ENCODE measurements at places on chromosomes 3 and 15.

GRCh38 chr3:4722103-4722502 lies 229.0 kb downstream of the ITPR1 start:
- no peak for DNase-seq

- peak; percentile 69 for DNase-seq
Observed at GRCh38 chr15:74956648-74957475, at the start of gene RPP25. Gene RPP25, minus strand, starts transcription at chr15:74956772. Its CDS starts 189 bp downstream, at chr15:74956583.

- DNase-seq: no peak
Observed at GRCh38 chr3:264394-265156, 68.0 kb downstream of the CHL1 start.

GRCh38 chr15:69491038-69491505 lies 38.5 kb downstream of the RPLP1 start:
- DNase-seq: no peak

DNA sequence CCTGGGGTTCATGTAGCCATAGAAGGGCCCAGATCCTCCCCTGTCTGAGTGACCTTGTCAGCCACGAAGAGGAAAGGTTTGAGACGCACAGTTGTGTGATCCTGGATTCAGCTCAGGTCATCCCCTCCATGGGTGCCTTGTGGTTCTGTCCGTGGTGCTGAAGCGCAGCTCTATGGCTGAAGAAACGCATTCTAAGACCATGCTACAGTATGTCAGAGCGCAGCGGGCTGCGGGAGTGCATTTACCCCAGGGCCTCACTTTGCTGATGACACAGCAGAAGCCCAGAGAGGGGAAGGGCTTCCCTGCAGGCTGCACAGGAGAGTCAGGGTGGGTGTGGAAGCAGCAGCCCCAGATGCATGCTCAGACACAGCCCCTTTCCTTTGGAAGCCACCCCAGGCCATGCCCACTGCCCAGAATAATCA lies 68.8 kb upstream of the IQSEC1 start:
- no peak for DNase-seq

- no peak for DNase-seq
Observed at GRCh38 chr3:112546216-112546759, 15.5 kb downstream of the ATG3 start.

GRCh38 chr3:24709956-24710355 lies 215.3 kb upstream of the THRB start:
- no peak for DNase-seq

- no peak for DNase-seq
Observed at GRCh38 chr3:196688349-196688748, 23.7 kb downstream of the CEP19 start.

GRCh38 chr15:22872936-22873701 lies 34.7 kb downstream of the NIPA2 start:
- DNase-seq: no peak

DNA sequence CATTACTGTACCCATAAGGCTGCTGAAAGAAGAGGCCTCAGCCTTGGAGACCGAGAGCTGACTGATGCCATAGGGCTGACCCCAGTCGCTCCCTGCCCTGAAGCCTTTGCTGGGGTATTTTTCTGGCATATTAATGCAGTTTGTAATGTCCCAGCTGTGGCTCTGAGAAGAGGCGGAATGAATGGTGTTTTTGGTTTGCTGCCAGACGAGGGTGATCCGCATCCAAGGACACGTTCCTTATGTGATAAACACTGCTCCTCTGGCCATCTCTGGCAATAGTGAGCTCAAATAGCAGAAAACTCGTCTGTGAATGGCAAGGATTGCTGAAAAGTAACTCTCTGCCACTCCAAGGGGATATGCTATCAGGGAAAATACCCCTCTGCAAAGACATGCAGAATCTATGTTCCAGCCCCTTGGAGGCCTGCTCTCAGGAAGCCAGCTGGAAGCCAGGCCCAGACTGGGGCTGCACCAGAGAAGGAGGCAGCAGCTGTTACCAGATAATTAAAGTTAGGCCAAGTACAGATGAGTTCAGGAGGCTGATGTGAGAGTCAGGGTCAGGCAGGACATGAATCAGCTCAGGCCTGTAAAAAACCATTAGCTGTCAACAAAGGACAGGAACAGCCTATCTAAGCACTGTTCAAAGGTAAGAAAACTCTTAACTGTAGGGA lies 28.9 kb upstream of the KLHL6 start:
- DNase-seq: no peak

DNA sequence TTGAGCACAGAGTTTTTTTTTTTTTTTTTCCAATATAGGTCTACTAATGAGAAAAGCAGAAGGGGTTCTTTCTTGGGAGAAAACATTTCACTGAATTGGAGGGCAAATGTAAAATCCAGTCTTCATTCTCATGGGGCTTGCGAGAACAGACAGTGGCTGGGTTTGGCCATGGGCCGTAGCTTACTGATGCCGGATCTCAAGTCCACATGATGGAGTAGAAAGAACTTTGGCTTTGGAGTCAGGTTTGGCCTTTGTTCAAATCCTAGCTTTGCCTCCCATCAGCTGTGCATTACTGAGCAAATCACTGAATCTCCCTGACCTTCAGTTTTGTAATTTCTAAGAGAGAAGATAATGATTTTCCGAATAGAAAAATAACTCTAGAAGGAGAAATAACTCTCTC lies 59.7 kb downstream of the LMCD1 start:
- no peak for DNase-seq

DNA sequence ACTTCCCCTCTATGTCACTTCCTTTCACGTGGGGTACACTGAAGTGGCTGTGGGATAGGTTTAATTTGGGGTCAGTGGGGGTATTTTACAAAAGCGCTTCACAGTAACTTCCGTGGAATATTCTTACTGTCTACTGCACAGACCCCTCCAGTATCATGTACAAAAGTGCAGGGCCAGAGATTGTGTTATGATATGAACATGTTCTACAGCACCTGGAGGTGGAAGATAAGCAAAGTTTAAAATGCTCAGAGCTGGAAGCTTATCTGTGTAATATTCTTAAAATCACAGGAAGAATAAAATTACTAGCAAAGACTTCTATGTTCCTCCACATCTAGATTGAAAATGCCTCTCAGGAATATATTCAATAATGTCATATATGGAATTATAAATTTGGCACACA lies 84.1 kb upstream of the TRIM42 start:
- no peak for DNase-seq

- DNase-seq: no peak
Observed at GRCh38 chr15:70748281-70748747, 15.0 kb downstream of the UACA start.

GRCh38 chr15:92074101-92074500 lies 220.6 kb downstream of the SLCO3A1 start:
- DNase-seq: no peak

- DNase-seq: no peak
Observed at GRCh38 chr15:101525087-101525669, 35.7 kb upstream of the PCSK6 start.

- no peak for DNase-seq
Observed at GRCh38 chr3:153463895-153464294, 301.9 kb downstream of the RAP2B start.
